ENCODE measurements at places on chromosomes 12 and 14. TPM values are rescaled to one million over a fixed set of nuclear protein-coding genes. Genes with fewer than 3 reads are reported as not detected.

GRCh38 chr12:43112101-43112920 lies 439.7 kb downstream of the ADAMTS20 start:
- no peak for DNase-seq

GRCh38 chr12:122147514-122148290 lies 26.3 kb downstream of the IL31 start:
- DNase-seq = no peak

KLHDC1 gene
- 14.5 TPM for total RNA-seq

DNA sequence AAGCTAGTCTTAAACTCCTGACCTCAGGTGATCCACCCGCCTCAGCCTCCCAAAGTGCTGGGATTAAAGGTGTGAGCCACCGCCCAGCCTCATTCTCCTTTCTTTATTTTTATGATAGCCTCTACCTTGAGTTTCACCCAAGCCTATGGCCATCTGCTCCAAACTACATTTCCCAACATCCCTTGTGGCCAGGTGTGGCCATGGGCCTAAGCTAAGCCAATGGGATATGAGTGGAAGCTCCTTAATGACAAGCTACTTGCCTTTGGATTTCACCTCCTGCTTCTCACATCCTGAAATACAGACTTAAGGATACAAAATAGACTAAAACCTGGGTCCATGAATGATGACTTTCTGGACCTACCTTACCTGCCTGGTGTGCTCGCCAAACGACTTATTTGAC lies 46.2 kb downstream of the DPF3 start:
- no peak for DNase-seq

DNA sequence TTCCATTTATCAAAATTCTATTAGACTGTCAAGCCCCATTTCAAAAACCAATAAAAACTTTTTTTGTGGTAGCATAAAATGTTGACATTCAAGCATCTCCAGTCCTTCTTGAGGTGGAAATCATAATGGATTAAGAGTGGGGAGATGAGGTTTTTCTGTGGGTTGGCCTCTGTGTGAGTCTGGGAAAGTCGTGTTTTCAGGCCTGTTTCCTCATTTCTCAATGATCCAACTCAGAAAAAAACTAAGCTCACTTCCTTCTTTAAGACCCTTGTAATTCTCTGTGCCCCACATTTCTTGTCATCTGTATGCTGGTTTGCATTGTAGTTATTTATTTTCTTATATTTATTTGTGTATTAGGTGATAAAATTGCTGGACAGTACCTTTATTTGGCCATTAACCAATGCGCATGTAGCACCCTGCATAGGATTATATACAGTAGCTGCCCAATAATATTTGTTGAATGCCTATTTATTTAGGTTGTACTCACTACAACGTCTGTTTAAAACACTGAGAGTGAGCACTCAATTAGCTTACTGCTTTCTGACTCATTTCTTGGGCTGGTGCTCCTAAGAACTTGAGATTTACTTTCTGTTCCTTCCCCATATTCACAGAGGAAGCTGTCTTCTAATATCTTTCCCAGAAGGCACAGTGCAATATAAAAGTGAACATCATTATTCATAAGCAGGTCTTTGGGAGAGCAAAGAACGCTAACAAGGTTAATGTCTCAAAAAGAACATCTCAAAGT lies 121.9 kb downstream of the DNAI7 start:
- no peak for DNase-seq

Measured in right cardiac atrium (tissue), 5 donors.